ENCODE measurements at places on chromosomes 4 and X. TPM values are rescaled to one million over a fixed set of nuclear protein-coding genes. Genes with fewer than 3 reads are reported as not detected.

CT55 gene
- total RNA-seq, result not detected

DNA sequence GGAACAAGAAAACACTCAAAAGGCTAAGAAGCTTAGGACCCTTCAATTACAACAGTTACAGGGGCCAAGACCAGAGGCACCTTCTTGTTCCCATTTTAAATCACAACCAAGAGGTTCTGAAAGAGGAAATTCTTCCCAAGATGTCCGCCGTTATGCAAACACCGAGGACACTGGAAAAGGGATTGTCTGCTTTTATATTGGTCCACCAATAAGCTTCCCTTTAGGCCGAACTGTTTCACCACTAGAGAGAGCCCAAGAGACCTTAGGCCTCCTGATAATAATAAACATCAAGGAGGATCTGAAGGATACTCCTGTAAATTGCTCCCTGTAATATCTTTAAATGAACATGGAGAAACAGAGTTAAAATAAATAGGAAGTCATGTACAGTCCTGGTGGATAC lies 92.6 kb upstream of the NLRP2B start:
- no peak overlapping the region for H3K4me3 ChIP-seq
- no peaks in the 10 kb centered on the region for H3K36me3 ChIP-seq
- no peaks in the 10 kb centered on the region for H3K27me3 ChIP-seq
- no peak for DNase-seq

DNA sequence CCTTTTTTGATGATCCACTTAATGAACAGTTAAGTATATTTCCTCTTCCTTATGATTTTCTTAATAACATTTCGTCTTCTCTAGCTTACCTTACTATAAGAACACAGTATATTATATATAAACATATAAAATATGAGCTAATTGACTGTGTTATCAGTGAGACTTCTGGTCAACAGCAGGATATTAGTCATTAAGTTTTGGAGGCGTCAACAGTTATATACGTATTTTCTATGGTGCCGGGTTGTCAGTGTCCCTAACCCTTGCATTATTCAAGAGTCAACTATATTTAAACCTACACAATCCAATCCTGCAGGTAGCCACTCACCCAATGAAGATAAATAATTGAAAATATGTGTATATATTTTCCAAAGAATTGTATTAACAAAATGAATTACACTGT lies 88.0 kb downstream of the NR3C2 start:
- DNase-seq, result no peak
- no peaks in the 10 kb centered on the region for H3K36me3 ChIP-seq
- no peak overlapping the region for H3K27ac ChIP-seq
- H3K4me1 ChIP-seq, result no peaks in the 10 kb centered on the region
- H3K27me3 ChIP-seq, result no peaks in the 10 kb centered on the region
- no peak overlapping the region for H3K4me3 ChIP-seq

GRCh38 chrX:28880136-28880535 lies 292.9 kb downstream of the IL1RAPL1 start:
- no peak overlapping the region for H3K4me3 ChIP-seq
- no peaks in the 10 kb centered on the region for H3K4me1 ChIP-seq
- H3K36me3 ChIP-seq, result no peaks in the 10 kb centered on the region
- H3K27me3 ChIP-seq, result no peaks in the 10 kb centered on the region
- no peak for DNase-seq

GASK1B gene
- total RNA-seq, result 116 TPM

PRMT9 gene
- total RNA-seq, result 9.9 TPM

EGF gene
- total RNA-seq, result 0.29 TPM

- H3K4me3 ChIP-seq, result no peak overlapping the region
- no peaks in the 10 kb centered on the region for H3K4me1 ChIP-seq
- DNase-seq, result no peak
- H3K27ac ChIP-seq, result no peak overlapping the region
- no peaks in the 10 kb centered on the region for H3K36me3 ChIP-seq
Measured at GRCh38 chrX:40272776-40273175, 175.0 kb upstream of the BCOR start.

GRCh38 chr4:176077561-176077960 lies 11.9 kb downstream of the WDR17 start:
- H3K4me3 ChIP-seq, result no peak overlapping the region
- no peaks in the 10 kb centered on the region for H3K36me3 ChIP-seq
- no peaks in the 10 kb centered on the region for H3K4me1 ChIP-seq
- H3K27ac ChIP-seq, result no peak overlapping the region
- DNase-seq, result no peak

GRCh38 chr4:82367438-82368097 lies 6.2 kb downstream of the HNRNPD start:
- H3K36me3 ChIP-seq, result no peaks in the 10 kb centered on the region
- H3K4me3 ChIP-seq, result no peak overlapping the region
- H3K4me1 ChIP-seq, result no peaks in the 10 kb centered on the region
- no peaks in the 10 kb centered on the region for H3K27me3 ChIP-seq
- no peak overlapping the region for H3K27ac ChIP-seq
- no peak for DNase-seq

DNA sequence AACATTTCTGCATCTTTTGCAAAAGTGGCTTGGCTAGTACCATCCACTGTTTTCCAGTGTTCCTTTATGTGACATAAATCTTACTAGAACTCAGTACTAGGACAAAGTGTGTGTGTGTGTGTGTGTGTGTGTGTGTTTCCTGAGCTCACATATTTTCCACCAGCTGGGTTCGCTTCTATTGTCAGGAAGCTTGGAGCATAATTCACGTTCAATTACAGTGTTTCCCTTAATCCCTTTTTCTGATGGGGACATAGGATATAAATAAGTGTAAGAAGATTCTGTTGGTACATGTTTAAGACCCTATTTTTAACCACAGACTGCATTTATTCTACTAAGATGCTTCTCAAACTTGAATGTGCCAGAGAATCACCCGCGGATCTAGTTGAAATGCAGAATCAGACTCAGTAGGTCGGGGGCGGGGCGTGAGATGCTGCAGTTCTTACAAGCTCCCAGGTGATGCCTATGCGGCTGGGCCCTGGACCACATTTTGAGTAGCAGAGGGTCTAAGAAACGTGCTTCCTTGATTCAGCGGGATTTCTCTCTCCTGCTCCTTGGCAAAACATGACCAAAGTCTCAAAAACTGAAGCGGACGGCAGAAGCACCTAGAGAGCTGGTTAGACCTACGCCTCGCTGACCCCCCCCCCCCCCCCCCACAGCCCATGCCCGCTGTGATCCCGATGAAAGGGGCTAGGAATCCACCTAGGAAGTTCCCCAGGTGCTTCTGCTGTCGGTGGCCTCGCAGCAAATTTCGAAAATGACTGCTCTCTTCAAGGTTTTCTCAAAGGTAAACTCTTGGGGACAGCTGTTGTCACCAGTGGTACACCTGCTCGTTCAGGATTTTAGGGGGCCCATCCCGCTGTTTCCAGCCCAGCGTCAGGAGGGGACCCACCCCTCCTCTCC lies 797 bp downstream of the CD99L2 start:
- H3K4me1 ChIP-seq, result no peaks in the 10 kb centered on the region
- DNase-seq, result peak; percentile 59
- no peaks in the 10 kb centered on the region for H3K27me3 ChIP-seq
- peak overlapping the region; percentile 63 for H3K4me3 ChIP-seq

ZMAT1 gene
- 14.8 TPM for total RNA-seq

GRCh38 chr4:164526933-164527583 lies 226.9 kb upstream of the SMIM31 start:
- no peak overlapping the region for H3K27ac ChIP-seq
- DNase-seq, result no peak
- no peaks in the 10 kb centered on the region for H3K4me1 ChIP-seq
- H3K4me3 ChIP-seq, result no peak overlapping the region
- no peaks in the 10 kb centered on the region for H3K36me3 ChIP-seq
- H3K27me3 ChIP-seq, result no peaks in the 10 kb centered on the region

DNA sequence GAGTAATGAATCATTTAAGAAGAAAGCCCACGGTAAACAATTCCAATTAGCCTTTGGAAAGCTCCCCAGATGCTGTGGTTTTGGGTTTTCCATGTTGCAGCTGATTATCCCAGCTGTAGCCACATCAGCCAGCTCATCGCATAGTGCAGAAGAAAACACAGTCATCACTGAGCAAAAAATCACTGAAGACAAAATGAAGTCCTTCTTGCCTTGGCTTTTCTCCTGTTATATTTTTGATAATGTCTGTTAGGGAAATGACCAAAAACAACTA lies 193.0 kb upstream of the C1QTNF7 start:
- H3K27me3 ChIP-seq, result no peaks in the 10 kb centered on the region
- H3K4me1 ChIP-seq, result peaks cover 5% of the 10 kb centered on the region
- no peak overlapping the region for H3K27ac ChIP-seq
- no peaks in the 10 kb centered on the region for H3K36me3 ChIP-seq

DNA sequence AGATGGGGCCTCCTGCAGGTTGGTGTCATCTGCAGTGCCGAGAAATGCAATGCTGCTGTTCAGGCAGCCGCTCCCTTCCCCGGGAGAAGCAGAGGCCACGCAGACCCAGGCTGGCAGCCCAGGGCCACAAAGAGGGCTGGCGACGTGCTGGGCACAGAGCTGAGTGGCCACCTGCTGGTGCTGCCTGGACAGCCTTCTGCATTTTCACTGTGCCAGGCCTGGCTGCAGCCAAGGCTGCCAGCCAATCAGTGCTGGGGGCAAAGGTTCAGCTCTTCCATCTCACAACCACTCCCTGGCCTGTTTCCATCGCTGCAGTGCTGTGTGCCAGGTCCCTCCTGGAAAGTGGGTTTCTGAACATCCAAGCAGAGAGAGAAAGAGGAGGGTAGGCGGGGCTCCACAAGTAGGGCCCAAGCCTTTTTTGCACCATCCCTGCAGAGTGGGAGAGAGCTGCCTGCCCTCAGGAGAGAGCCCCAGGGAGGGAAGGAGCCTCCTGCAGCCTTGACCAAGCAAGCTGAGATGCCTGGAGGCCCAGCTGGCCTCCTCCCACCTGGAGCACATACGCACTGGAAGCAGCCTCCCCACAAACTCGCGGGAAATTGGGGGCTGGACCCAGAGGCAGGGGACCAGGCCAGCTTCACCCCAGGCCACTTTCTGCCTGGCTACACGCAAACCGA lies 20.1 kb downstream of the ADRA2C start:
- no peaks in the 10 kb centered on the region for H3K4me1 ChIP-seq
- DNase-seq, result no peak
- H3K4me3 ChIP-seq, result no peak overlapping the region

FAM47A gene
- not detected for total RNA-seq

DNA sequence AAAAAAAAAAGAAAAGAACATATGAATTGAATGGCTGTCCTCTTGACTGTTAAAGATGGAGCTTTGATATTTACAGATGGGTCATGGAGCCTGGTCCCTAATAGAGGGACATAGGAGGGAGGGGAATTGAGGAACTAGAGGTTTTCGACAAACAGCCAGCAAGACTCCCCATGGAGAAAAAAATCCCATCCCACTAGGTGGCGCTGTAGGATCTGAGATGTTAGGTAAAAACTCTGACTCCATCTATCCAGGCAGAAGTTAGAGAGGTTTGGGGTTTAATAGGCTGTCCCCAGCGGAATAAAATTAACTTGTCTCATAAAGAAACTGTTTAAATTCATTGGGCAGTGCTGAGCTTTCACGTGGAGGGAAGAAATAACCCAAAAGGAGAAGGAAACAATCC lies 45.9 kb downstream of the HMGB2 start:
- DNase-seq, result no peak
- H3K36me3 ChIP-seq, result no peaks in the 10 kb centered on the region
- H3K4me3 ChIP-seq, result no peak overlapping the region
- no peaks in the 10 kb centered on the region for H3K27me3 ChIP-seq

BEX1 gene
- total RNA-seq, result 1.2 TPM

DNA sequence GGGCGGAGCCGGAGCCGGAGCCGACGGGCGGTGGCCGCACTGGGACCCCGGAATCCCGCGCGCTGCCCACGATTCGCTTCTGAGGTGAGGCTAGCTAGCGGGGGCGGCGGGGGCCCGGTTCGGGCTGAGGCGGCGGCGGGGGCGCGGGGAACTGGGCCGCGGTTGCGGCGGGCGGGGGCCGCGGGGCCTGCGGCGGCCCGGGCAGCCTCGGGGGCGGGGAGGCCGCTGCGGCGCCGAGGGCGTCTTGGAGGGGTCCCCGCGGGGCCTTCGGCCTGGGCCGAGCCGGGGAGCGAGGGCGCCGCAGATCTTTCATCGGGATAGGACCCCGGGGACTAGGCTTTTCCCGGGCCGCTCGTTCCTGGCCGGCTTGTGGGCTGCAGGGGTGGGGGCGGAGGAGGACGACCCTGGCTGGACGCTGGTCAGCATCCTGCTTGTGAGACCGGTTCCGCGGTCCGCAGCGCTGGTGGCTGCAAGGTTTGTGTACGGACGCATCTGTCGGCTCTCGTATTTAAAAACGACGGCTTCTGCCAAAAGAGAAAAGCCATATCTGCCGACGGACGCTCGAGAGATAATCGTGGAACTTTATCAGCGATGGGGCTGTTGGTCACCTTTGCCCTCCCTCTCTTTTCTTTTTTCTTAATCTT lies 419 bp downstream of the ADD1 start:
- no peak for DNase-seq
- H3K27me3 ChIP-seq, result no peaks in the 10 kb centered on the region
- H3K27ac ChIP-seq, result peak overlapping the region; percentile 70

PLXNB3 gene
- total RNA-seq, result 18.7 TPM

- DNase-seq, result no peak
- no peak overlapping the region for H3K27ac ChIP-seq
- H3K27me3 ChIP-seq, result no peaks in the 10 kb centered on the region
- H3K4me3 ChIP-seq, result no peak overlapping the region
- no peaks in the 10 kb centered on the region for H3K4me1 ChIP-seq
Measured at GRCh38 chr4:16113741-16114140, 29.9 kb upstream of the PROM1 start.

SLIT2 gene
- 31.3 TPM for total RNA-seq

HHIP gene
- 1.6 TPM for total RNA-seq

SEC24D gene
- total RNA-seq, result 127 TPM

DNA sequence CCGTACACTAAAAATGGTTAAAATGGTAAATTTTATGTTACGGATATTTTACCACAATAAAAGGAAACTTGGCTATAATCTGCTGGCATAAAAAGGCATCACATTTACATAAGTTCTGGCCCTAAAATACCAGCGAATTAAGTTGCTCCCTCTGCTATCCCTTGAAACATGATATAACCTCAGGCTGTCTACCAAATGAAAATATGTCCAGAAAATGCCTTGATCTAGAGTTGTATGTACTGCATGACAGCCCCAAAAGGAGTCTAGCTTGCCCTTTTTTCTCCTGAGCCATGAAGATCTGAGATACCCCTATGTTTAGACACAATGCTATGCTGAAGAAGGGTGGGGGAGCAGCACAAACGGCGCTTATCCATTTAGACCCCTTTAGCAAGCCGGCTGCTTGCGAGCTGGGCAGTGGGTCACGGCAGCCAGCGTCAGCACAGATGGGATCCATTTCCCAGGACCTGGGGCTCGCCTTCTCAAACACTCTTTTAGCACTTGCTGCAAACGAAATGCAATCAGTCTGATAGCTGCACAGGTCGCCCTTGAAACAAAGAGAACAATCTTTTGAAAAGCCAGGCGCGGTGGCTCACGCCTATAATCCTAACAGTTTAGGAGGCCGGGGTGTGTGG lies 77.0 kb downstream of the AFAP1 start:
- H3K4me1 ChIP-seq, result no peaks in the 10 kb centered on the region
- no peaks in the 10 kb centered on the region for H3K27me3 ChIP-seq
- DNase-seq, result no peak
- H3K27ac ChIP-seq, result no peak overlapping the region
- no peaks in the 10 kb centered on the region for H3K36me3 ChIP-seq
- H3K4me3 ChIP-seq, result no peak overlapping the region

GRCh38 chrX:47723689-47724088 lies 64.7 kb upstream of the UXT start:
- no peaks in the 10 kb centered on the region for H3K27me3 ChIP-seq
- H3K4me3 ChIP-seq, result no peak overlapping the region
- no peak for DNase-seq
- H3K36me3 ChIP-seq, result no peaks in the 10 kb centered on the region
- no peaks in the 10 kb centered on the region for H3K4me1 ChIP-seq
- H3K27ac ChIP-seq, result no peak overlapping the region

ARMCX2 gene
- 65.4 TPM for total RNA-seq

- no peak for DNase-seq
- no peak overlapping the region for H3K4me3 ChIP-seq
- peaks cover 1% of the 10 kb centered on the region for H3K4me1 ChIP-seq
- no peak overlapping the region for H3K27ac ChIP-seq
- no peaks in the 10 kb centered on the region for H3K27me3 ChIP-seq
- H3K36me3 ChIP-seq, result peaks cover 3% of the 10 kb centered on the region
Measured at GRCh38 chrX:45757272-45757671, 556.6 kb upstream of the DIPK2B start.
